ENCODE measurements at places on chromosomes 6 and 20.

- DNase-seq = no peak
Observed at GRCh38 chr6:7580927-7581618, 8.9 kb upstream of the SNRNP48 start.

DNA sequence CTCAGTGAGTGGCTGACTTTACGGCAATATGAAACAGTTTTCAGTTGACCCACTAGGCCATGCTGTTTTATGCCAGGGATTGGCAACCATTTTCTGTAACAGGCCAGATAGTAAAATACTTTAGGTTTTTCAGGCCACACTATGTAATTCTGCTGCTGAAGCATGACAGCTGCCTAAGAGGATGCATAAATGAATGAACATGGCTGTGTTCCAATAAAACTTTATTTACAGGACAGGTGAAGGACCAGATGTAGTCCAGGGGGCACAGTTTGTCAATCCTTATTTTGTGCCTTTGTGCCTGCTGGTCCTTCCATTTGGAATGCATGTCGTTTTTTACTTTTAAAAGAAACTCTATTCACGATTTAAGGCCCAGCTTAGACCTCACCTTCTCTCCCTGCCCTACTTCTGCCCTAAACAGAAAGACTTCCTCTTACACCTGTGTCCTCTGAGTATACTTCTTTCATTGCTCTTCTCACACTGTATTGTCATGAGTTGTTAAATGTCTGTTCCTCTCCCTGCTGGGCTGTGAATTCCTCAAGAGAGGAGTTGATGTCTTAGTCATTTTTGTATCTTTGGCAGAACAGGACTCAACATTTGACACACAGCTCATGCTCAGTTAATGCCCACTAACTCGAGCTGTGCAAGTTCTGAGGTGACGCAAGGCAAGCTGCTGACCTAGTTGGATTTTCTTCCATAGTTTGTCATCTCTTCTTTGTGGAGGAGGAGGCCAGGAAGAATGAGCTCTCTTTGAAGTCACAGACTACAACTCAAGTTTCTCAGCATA lies 90.1 kb upstream of the MAP7 start:
- DNase-seq = no peak

DNA sequence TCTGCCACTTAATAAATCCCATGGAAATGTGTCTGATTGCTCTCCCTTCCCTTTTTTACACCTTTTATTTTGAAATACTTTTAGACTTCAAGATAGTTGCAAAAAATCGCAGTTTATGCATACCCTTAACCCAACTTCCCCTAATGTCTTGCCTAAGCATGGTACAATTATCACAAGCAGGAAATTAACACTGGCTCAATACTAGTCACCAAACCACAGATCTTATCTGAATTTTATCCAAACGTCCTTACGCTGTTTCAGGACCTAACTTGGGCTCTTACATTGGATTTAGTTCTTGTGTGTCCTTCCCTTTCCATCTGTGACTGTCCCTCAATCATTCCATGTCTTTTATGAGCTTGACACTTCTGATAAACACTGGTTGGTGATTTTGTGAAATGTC lies 146.3 kb downstream of the ZNF217 start:
- DNase-seq = no peak

- no peak for DNase-seq
Observed at GRCh38 chr6:52523378-52524142, 53.3 kb downstream of the TRAM2 start.

GRCh38 chr6:1856381-1856780 lies 246.7 kb downstream of the FOXC1 start:
- DNase-seq = no peak

Measured in kidney capillary endothelial cell (primary cell).